ENCODE measurements at places on chromosomes 12 and 14.

- DNase-seq, result no peak
Measured at GRCh38 chr12:72605975-72606374, 333.8 kb downstream of the TRHDE start.

GRCh38 chr12:63853978-63854377 is 9.5 kb downstream of the SRGAP1 start:
- DNase-seq, result no peak

- no peak for DNase-seq
Measured at GRCh38 chr12:1466481-1467154, 127.8 kb downstream of the FBXL14 start.

- no peak for DNase-seq
Measured at GRCh38 chr12:65868878-65869277, 44.6 kb downstream of the HMGA2 start.

- no peak for DNase-seq
Measured at GRCh38 chr12:32397696-32398095, 1.7 kb upstream of the FGD4 start.

DNA sequence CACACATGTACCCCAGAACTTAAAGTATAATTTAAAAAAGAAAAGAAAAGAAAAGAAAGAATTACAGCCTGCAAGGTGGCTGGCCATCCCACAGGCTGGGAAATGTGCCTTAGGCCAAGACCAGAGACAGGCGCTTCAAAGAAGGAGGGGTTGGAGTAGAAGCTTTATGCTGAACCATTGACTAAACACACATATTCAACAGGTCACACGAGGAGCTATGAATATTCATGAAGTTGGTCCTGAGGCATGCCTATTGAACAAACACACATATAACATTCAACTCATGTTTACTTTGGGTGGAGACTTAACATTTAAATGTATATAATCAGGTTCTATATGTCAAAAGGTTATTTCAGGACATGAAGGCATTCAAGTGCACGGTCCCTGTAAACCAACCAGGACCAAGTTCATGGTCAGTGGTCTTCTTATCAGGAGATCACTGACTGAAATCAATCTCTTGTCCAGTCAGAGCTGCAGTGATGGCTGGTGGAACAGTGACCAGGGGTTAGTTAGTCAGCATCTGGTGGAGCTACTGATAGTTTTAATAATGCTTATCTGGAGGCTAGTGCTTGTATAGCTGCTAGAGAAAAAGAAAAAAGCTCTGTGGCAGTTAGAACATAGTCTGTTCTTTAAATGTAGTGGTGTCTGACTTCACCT is 35.6 kb upstream of the ITPR2 start:
- DNase-seq, result no peak

DNA sequence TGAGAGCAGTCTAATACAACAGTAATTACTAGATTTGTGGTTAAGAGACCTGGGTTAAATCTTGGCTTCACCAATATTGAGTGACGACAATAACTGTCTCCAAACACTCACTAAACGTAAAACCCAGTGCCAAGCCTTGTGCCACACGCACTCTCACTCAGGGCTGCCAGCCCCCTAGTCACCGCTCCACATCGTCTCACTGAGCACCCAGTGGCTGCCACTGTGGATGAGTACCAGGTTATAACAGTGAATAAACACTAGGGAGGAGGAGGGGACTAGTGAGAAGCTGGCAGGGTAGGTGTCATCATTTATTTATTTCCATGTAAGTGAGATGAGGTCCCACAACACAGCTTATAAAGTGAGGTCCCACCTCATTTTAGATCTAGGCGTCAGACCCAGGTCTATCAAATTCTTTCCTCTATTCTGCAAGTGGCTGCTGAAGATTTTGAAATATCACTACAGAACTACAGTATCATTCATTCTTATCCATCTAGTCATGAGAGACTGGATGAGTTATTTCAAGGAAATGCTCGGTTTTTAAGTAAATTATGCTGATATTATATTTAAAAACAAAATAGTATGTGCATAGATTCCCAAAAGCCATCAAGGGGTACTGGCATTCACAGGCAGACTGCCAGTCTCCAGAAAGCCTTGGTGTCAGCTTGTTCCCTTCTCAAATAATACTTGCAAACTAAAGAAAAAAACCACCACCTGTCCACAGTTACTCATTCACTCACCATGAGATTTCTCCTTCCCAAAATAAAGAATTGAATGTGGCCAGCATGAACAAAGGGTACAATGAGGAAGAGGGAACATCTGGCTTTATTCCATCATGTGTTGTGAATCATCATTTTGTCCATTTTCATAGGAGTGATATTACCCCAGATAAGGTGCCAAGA is 84.0 kb downstream of the PTPN21 start:
- no peak for DNase-seq

GRCh38 chr14:92658684-92659083 is 89.7 kb downstream of the LGMN start:
- no peak for DNase-seq

GRCh38 chr14:38931969-38932652 is 170.9 kb downstream of the SEC23A start:
- no peak for DNase-seq

GRCh38 chr14:93086441-93087055 is 29.2 kb downstream of the ITPK1 start:
- no peak for DNase-seq

DNA sequence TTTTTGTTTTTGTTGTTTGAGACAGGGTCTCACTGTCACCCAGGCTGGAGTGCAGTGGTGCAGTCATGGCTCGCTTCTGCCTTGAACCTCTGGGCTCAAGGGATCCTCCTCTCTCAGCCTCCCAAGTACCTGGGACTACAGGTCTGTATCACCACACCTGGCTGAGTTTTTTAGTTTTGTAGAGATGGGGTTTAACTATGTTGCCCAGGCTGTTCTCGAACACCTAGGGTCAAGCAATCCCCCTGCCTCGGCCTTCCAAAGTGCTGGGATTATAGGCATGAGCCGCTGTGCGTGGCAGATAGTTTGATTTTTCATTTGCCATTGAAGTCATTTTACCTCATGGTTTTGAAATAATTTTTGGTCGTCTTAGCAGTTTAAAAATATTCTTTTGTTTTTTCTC is 94.3 kb upstream of the EIF5 start:
- no peak for DNase-seq

- no peak for DNase-seq
Measured at GRCh38 chr12:93778766-93779165, 101.6 kb downstream of the CRADD start.

DNA sequence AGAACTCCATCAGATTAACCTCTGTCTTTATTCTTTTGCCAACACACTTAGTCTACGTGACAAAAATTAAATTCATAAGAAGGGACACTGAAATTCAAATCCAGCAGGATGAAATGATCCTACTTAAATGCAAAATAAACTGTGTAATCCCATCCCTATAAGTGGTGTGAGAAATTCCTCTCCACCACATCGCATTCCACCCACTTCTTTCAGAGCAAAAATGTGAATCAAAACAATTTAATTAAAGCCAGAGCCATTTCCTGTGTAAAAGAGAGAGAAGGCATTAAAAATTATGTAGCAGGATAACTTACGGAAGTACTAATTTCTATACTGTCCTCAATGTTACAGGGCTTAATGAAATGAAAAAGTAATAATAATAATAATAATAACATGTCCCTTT is 844.3 kb downstream of the GALC start:
- DNase-seq, result no peak

GRCh38 chr12:57610554-57611107 is 604 bp upstream of the ARHGEF25 start:
- no peak for DNase-seq

- no peak for DNase-seq
Measured at GRCh38 chr12:66003951-66004350, 126.6 kb downstream of the LLPH start.

GRCh38 chr14:88902850-88903249 is 78.4 kb downstream of the TTC8 start:
- no peak for DNase-seq

DNA sequence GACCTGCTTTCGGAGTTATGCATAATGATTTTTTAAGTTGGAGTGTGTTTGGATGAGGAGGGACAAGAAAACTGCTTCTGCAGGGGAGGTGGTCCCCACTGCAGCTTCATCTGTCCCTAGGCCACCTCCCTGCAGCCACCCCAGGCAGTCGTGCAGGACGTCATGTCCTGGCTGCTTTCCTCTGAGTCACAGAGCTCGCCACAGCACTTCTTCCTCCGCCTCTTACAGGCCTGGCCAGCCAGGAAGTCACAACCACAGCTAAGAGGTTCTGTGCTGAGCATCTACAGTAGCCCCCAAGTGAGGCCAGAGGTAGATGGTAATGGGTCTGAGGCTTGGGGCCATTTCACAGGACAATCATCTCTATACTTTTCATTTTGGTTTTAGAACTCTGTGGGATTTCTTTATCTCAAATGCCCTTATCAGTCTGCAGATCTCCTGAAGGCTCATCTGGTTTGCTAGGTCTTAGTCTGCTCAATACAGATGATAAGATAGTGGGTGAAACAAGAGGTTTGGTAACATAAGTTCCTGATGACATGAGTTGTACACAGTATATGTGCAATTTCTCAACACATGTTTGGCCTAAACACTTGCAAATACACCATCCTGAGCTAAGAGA is 106.4 kb downstream of the ARF6 start:
- peak; percentile 5 for DNase-seq

DNA sequence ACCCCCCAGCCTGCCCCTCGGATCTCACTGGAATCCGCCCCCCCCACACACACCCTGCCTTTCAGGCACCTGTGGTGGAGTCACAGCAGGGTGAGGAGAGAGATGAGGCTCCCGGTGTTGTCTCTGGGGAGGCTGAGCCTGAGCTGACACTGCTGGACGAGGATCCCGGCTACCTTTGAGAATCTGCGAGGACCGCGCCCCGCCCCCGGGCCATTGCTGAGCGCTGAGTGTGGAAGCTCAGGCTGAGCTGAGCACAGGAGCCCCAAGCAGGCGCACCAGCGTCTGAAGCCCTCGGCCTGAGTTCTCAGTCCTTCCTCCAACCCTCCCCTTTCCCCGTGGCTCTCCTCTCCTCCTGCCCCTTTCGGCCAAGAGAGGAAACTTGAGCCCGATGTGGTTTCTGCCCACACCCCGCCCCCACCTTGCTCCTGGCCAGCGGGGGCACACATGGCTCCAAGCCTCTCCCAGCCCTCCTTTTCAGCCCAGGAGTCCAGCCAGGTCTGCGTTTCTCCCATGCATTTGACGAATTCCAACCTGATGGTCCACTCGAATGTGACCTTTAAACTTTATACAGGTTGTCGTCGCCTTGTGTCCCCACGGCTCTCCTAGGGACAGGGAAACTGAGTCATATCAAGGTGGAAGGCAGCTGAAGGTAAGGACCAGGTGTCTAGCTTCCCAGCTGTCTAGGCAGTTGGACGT is at the start of gene NFE2:
NFE2 (minus strand) TSS at position 284 of the 696 bp plus-strand sequence. CDS start 5,767 bp downstream, outside the sequence.
- peak; percentile 44 for DNase-seq

All from NCI-H510A (cell line).